ENCODE measurements at places on chromosomes 12 and 14.

DNA sequence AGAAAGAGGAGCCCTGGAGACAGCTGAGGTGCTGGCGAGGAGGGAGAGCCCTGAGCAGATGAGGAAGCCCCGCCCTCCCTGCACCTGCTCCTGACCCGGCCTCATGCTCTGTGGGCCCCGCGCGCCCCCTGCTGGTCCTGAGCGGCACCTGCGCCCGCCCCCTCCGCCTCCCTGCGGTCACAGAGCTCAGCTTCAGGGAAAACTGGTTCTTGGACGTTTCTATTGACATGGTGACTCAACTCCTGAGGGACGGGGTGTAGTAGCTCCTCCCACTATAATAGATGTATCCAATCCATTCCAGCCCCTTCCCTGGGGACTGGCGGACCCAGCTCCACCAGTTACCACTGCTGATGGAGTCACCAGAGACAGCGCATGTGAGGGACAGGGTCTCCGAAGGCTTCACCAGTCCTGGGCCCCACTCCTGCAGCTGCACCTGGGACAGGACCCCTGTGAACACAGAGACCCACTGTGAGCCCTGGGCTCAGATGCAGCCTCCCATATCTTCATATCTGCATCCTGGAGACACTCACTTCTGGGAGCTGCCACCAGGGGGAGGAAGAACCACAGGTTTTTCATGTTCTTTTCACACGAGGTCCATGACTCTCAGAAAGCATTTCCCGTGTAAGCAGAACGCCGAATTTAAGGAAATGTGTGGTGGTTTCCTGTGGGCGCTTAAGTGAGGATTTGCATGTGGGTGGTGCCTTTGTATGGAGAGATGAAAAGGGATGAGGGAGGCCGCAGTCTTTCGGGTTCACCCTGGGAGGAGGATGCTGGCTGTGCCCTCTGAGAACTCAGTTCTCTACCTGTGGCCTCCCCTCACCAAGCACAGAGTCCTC, 1346.4 kb downstream of the TMEM121 start:
- DNase-seq: peak; percentile 85

- DNase-seq: no peak
These were observed 72.8 kb downstream of the C12orf42 start for GRCh38 chr12:103422746-103423515.

DNA sequence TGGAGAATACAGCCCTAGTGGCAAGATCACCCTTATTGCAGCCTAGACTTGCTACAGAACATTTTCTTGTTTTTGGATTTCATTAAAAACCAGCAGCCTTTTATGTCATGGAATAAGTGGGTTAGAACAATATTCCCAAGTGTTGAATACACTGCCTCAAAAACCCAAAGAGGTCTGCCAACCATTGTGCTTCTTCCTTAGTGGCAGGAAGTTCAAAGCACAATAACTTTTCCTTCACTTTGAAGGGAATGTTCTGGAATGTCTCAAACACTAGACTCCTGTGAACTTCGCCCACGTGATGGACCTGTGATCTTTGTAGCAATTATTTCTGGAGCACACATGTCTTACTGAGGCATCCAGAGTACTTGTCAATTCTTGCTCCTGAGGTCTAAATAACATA, 8.5 kb downstream of the SLC17A8 start:
- no peak for DNase-seq

GRCh38 chr12:100798286-100799160, 3.9 kb downstream of the ANO4 start:
- DNase-seq: no peak

GRCh38 chr12:40336573-40337199, 111.9 kb downstream of the LRRK2 start:
- no peak for DNase-seq

GRCh38 chr12:31835276-31835882, 106.6 kb upstream of the AMN1 start:
- no peak for DNase-seq

- DNase-seq: no peak
These were observed 6.9 kb upstream of the LYZ start for GRCh38 chr12:69341328-69341727.

GRCh38 chr12:100956311-100956852, 161.8 kb downstream of the ANO4 start:
- no peak for DNase-seq

- no peak for DNase-seq
These were observed at the start of gene KLRB1 for GRCh38 chr12:9607716-9608115. TSS of gene KLRB1 (minus strand) at chr12:9607916. CDS start at chr12:9607839, 77 bp downstream.

DNA sequence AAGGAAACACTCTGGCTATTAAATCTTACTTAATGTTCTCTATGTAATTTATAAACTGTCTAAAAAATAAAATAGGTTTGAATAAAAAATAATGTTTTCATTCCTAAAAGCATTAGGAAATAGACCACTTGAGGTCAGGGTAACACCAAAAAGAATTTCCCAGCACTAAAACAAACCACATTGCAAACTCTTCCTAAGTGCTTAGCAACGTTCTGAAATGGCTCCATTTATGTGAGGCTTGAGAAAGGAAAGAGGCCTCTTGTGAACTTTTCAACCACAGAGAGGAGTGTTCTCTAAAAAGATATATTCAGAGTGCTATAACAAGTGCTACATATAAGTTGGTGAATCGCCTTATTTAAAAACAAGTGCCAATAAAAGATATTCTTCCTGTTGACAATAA, 42.7 kb downstream of the ALX1 start:
- DNase-seq: no peak
